ENCODE measurements at places on chromosomes 7 and 10. TPM values are rescaled to one million over a fixed set of nuclear protein-coding genes. Genes with fewer than 3 reads are reported as not detected.

DNA sequence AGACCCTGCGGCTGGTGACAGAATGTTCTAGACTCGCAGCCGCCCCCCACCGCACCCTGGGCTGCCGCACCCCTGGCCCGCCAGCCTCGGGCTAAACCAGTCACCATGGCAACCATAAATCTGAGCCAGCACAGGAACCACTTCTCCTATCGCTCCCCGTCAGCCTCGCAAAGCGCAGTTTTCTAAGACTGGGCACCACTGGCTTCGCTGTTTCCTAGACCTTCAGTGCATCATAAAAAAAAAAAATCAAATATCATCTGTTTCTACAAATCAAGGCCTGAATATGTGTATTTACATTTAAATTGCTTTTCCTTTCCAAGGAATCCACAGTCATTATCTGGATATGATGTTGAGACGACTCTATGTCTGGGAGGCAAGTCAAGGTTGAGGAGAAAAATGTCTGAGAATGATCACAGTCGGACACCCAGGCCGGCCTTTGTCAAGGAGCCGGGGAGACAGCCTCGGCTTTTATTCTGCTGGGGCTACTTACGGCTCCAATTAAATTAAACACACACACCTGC is 99.9 kb downstream of the PTPRN2 start:
- H3K27ac ChIP-seq: peak overlapping the region; percentile 30
- DNase-seq: no peak
- H3K4me1 ChIP-seq: peaks cover 16% of the 10 kb centered on the region

DNA sequence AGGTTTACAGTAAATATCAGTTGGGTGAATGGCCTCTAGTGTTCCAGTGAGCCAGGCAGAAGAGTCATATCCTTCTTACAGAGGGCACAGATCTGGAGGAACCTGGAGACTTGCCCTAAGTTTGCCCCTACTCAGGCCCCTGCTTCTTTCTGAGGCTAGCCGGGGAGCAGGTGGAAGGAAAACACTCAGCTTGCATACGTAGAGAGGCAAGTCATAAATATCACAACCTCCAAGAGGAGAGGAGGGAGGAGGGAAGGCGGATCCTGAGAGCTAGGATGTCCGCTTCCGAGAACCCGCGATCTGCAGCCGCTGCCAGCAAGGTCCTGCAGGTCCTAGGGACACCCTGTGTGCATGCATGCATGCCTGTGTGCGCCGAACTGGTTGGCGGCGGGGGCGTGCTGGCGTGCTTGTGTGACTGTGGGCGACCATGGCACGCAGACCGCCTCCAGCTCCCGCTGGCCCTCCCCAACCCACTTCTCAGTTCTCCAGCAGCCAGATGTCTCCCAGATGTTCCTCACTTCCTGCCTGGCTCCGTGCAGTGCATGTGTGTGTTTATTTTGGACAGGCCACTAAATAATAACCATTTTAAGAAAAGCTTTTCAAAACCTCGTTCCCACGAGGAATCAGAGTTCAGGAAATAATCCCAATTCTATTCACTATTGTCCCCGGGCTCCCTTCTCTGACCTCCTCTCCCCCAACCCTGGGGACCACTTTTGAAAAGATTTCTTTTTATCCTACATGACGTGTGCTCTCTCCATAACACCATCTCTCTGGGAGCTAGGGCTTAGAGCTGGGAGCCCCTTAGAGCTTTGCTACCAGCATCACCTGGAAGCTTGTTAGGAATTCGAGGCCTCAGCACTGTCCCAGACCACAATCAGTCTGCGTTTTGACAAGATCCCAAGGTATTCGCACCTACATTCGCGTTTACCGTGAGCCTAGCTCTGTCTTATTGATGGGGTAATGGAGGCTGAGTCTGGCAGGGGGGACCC is 32.4 kb downstream of the UNC5B start:
- H3K4me3 ChIP-seq: no peak overlapping the region
- H3K27ac ChIP-seq: no peak overlapping the region
- no peak for DNase-seq
- H3K27me3 ChIP-seq: no peaks in the 10 kb centered on the region

DNA sequence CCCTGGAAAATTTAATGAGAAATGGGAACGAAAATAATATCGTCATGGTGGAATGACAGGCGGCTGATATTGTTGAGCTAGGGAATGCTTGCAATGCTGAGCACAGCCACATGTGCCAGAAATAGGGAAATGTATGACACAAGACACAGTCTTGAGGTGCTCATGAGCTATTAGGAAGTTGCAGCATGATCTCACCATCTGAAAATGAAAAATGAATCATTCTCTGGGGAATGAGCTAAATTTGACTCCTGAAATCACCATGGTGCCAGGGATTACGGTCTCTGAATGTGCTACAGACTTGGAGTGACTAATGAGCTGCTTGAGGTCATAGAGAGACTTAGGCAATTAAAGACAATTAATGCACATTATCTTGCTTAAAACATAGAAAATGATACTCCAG is 845.0 kb downstream of the CNTNAP2 start:
- H3K4me1 ChIP-seq: peaks cover 14% of the 10 kb centered on the region
- no peak for DNase-seq
- H3K27ac ChIP-seq: no peak overlapping the region

- H3K27me3 ChIP-seq: no peaks in the 10 kb centered on the region
- no peak overlapping the region for H3K4me3 ChIP-seq
- peaks cover 10% of the 10 kb centered on the region for H3K4me1 ChIP-seq
- no peak overlapping the region for H3K27ac ChIP-seq
Measured at GRCh38 chr7:90957883-90958282, 306.4 kb upstream of the FZD1 start.

DNA sequence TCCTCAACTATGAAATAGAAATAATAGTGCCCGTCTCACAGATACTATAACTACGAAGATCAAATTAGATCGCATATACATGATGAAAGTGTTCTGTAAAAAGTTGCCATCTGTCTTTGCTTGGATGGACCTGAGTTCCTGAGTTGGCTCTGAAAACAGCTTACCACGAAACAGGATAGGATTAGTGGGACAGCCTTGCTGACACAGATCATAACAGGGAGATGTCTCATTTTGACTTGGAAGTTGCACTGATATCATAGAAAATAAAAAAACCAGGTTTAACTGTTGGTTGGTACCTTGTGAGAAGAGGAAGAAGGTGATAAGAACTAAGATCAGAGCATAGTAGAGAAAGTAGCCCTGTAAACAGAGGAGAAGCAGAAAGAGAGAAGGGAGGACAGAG is 79.3 kb upstream of the AGBL3 start:
- no peak overlapping the region for H3K27ac ChIP-seq
- peaks cover 2% of the 10 kb centered on the region for H3K36me3 ChIP-seq
- DNase-seq: no peak
- no peaks in the 10 kb centered on the region for H3K27me3 ChIP-seq
- no peak overlapping the region for H3K4me3 ChIP-seq
- no peaks in the 10 kb centered on the region for H3K4me1 ChIP-seq

DNA sequence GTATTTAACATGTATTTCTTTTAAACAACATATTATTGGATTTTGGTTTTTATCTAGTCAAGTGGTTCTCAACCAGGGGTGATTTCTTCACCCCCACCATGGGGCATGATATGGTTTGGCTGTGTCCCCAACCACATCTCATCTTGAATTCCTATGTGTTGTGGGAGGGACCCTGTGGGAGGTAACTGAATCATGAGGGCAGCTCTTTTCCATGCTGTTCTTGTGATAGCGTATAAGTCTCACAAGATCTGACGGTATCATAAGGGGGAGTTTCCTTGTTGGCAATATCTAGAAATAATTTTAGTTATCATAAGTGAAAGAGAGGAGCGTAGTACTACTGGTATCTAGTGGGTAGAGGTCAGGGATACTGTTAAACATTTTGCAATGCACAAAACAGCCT is 37.6 kb downstream of the TMEM168 start:
- H3K36me3 ChIP-seq: no peaks in the 10 kb centered on the region
- peaks cover 4% of the 10 kb centered on the region for H3K27me3 ChIP-seq
- no peak for DNase-seq
- H3K27ac ChIP-seq: no peak overlapping the region

- H3K36me3 ChIP-seq: no peaks in the 10 kb centered on the region
- no peak for DNase-seq
- H3K27me3 ChIP-seq: no peaks in the 10 kb centered on the region
- H3K4me3 ChIP-seq: no peak overlapping the region
Measured at GRCh38 chr7:11847336-11847735, 15.3 kb upstream of the THSD7A start.

- no peaks in the 10 kb centered on the region for H3K36me3 ChIP-seq
- H3K27me3 ChIP-seq: peaks cover 2% of the 10 kb centered on the region
- no peak overlapping the region for H3K4me3 ChIP-seq
Measured at GRCh38 chr10:91190388-91190870, 30.0 kb upstream of the PCGF5 start.

- peaks cover 4% of the 10 kb centered on the region for H3K4me1 ChIP-seq
- no peak for DNase-seq
- H3K4me3 ChIP-seq: no peak overlapping the region
- H3K36me3 ChIP-seq: no peaks in the 10 kb centered on the region
- H3K27me3 ChIP-seq: no peaks in the 10 kb centered on the region
Measured at GRCh38 chr10:91009121-91009520, 88.2 kb upstream of the ANKRD1 start.

GRCh38 chr10:129764901-129765663 is 199.0 kb downstream of the EBF3 start:
- peaks cover 23% of the 10 kb centered on the region for H3K4me1 ChIP-seq
- no peaks in the 10 kb centered on the region for H3K27me3 ChIP-seq
- H3K36me3 ChIP-seq: no peaks in the 10 kb centered on the region
- DNase-seq: no peak

DNA sequence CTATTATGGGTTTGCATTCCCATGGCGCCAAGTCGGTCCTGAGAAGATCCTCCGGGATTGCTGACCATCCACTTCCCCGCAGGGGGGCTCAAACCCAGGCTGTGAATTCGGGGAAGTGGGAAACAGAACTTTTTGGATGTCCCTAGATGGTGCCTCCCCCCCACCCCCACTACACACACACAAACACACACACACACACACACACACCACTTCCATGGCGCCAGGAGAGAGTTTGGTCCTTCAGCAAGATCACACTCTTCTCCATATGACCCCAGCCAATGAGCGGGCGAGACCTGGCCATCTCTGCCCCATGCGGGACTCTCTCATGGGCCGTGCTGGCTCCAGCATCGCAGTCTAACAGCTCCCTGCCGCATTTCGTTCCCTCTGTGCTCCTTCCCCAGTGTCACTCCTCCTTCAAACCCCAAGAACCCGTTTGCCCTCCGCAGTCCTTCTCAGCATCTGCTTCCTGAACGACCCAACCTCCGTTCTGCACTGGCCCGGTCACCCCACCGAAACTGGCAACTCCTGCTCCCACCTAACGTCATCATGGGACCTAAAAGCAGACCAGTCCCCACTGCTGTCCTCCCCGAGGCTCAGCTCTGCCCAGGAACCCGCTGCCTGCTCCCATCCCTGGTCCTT is 32.1 kb upstream of the TNRC18 start:
- H3K4me3 ChIP-seq: no peak overlapping the region
- no peak for DNase-seq
- H3K27me3 ChIP-seq: no peaks in the 10 kb centered on the region
- H3K36me3 ChIP-seq: no peaks in the 10 kb centered on the region
- H3K4me1 ChIP-seq: peaks cover 9% of the 10 kb centered on the region

DNA sequence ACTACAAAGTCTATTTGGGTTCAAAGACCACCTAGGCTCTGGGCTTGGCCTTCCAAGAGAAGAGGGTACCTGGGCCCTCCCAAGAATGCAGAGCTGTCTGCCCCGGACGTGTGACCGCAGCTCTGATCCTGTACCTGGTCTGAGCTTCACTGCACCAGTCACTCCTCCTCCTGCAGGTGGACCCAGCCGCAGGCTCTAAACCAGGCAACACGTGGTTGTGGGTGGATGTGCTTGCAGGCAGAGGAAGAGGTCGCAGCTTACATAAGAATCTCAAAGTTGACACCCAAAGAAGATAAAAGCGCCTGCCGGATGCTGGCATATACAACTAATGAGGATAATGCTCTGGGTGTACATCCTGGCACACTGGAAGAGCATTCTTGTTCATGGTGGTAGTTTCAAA is 9.4 kb upstream of the PFKP start:
- H3K36me3 ChIP-seq: no peaks in the 10 kb centered on the region
- peaks cover 7% of the 10 kb centered on the region for H3K27me3 ChIP-seq
- H3K27ac ChIP-seq: no peak overlapping the region
- DNase-seq: no peak
- H3K4me1 ChIP-seq: peaks cover 8% of the 10 kb centered on the region

GRCh38 chr10:123604506-123604905 is 61.6 kb upstream of the GPR26 start:
- no peak overlapping the region for H3K27ac ChIP-seq
- H3K27me3 ChIP-seq: peaks cover 74% of the 10 kb centered on the region
- H3K4me1 ChIP-seq: peaks cover 5% of the 10 kb centered on the region
- H3K4me3 ChIP-seq: no peak overlapping the region
- H3K36me3 ChIP-seq: no peaks in the 10 kb centered on the region

GRCh38 chr10:120953897-120954296 is 102.7 kb downstream of the WDR11 start:
- H3K4me3 ChIP-seq: no peak overlapping the region
- no peak overlapping the region for H3K27ac ChIP-seq
- DNase-seq: no peak

- H3K36me3 ChIP-seq: no peaks in the 10 kb centered on the region
- no peaks in the 10 kb centered on the region for H3K4me1 ChIP-seq
- H3K4me3 ChIP-seq: no peak overlapping the region
- DNase-seq: no peak
- peaks cover 15% of the 10 kb centered on the region for H3K27me3 ChIP-seq
Measured at GRCh38 chr7:149642589-149642988, 130.8 kb downstream of the ZNF467 start.

GRCh38 chr10:124732931-124733570 is 11.1 kb downstream of the FAM53B start:
- no peak for DNase-seq

- peaks cover 13% of the 10 kb centered on the region for H3K27me3 ChIP-seq
- peaks cover 2% of the 10 kb centered on the region for H3K36me3 ChIP-seq
- no peaks in the 10 kb centered on the region for H3K4me1 ChIP-seq
- H3K4me3 ChIP-seq: no peak overlapping the region
- no peak for DNase-seq
Measured at GRCh38 chr10:73262880-73263555, 10.6 kb upstream of the MRPS16 start.

DNA sequence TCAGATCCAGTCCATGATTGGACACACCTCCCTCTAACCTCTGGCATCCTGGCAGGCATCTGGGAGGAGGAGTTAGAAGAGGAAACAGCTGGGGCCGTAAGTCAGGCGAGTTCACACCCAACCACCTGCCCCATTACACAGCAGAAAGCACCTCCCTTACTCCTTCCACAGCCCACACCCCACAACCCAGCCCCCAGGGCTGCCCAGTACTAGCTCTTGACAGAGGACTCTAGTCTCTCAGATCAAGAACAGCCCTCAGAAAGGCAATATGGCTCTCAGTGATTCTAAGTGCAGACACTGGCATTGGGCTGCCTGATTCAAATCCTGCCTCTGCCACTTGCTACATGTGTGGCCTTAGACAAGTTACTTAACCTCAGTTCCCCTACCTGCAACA is 34.1 kb downstream of the KCNMA1 start:
- H3K27me3 ChIP-seq: no peaks in the 10 kb centered on the region
- DNase-seq: no peak
- H3K4me1 ChIP-seq: peaks cover 9% of the 10 kb centered on the region
- no peaks in the 10 kb centered on the region for H3K36me3 ChIP-seq
- H3K27ac ChIP-seq: no peak overlapping the region

SERPINE1 gene
- not detected for total RNA-seq

ZNF138 gene
- 18.5 TPM for total RNA-seq

LRIT1 gene
- not detected for total RNA-seq

OPALIN gene
- not detected for total RNA-seq

SVIL gene
- total RNA-seq: 57.5 TPM

C10orf143 gene
- 2.7 TPM for total RNA-seq

ITIH5 gene
- total RNA-seq: not detected

PRF1 gene
- total RNA-seq: not detected

SPAM1 gene
- total RNA-seq: not detected

BET1 gene
- 18.8 TPM for total RNA-seq

LRMDA gene
- total RNA-seq: 0.98 TPM

ETV1 gene
- total RNA-seq: 89.4 TPM

BHLHA15 gene
- total RNA-seq: not detected

Measured in neural crest cell (in vitro differentiated cells).